ENCODE measurements at places on chromosomes 1 and 21. TPM values are rescaled to one million over a fixed set of nuclear protein-coding genes. Genes with fewer than 3 reads are reported as not detected.

DNA sequence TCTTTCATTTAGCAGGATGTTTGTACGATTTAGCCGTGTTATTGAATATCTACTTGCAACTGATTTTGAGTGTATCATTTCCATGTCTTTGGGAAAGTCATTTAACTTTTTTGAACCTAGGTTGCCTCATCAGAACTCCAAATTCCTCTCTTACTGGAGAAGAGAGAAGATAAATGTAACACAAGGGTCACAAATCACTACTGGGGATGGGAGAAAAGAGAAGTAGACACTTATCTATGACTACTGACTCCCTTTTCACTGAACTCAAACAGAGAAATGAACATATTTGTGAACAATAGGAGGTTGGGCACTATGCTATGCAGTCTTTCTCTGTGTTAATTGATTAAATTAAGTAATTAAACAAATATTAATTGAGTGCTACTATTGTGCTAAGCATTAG is 42.2 kb downstream of the TENT5C start:
- no peak for DNase-seq

DNA sequence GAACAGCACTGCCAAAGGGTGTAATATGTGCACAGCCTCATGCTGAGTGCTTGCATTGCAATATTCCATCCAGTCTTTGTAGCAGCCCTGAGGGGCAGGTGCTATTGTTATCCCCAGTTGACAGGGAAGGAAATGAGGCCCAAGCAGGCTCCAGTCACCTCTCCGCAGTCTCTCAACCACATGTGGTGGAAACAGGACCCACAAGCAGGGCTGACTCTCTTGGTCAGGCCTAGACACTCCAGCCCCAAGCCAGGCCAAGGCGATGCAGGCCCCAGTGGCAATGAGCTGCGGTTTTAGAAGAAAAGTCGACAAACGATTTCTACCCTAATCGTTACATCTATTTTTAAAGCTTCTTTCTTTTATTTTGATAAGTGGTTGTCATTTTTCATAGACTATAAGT is 52.6 kb upstream of the GADD45A start:
- DNase-seq, result no peak

CACNA1E gene
- 0.63 TPM for polyA plus RNA-seq

- DNase-seq, result no peak
These were observed 24.1 kb downstream of the COL11A1 start for GRCh38 chr1:103084181-103084580.
